ENCODE measurements at places on chromosomes 11 and 22.

- DNase-seq: no peak
Measured at GRCh38 chr11:88655196-88655595, 317.7 kb upstream of the CTSC start.

- no peak for DNase-seq
Measured at GRCh38 chr11:116207019-116207418, 565.8 kb downstream of the BUD13 start.

DNA sequence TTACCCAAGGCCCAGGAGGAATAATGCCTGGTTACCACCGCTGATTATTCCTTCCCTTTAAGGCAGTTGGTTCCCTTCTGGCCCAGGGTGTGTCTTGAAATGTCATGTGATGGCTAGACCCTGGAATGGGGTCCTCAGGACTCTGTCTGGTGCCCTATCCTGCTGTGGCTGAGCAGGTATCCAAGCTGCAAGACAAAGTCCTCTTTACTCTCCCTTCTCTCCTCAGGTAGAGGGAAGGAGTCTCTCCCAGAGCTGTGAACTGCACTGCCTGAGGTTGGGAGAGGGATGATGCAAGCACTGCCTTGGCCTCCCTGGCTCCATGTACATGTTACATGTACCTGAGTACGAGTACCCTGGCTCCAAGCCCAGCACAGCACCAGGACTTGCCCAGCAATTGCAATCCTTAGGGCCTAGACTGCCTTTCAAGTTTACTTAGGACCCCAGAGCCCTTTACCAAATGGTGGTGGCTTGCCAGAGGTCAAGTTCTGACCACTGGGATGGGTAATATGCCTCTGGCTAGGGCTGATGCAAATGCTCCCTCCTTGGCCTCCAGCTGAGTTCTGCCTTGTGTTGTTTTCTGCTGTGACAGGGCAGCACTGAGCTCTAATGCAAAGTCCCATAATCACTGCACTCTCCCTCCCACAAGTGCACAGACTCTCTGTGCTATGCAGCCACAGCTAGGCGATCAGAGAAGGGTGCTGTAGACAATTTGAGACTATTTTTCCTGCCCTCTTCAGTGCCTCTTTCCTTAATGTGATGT lies 20.7 kb upstream of the AQP11 start:
- DNase-seq: no peak

DNA sequence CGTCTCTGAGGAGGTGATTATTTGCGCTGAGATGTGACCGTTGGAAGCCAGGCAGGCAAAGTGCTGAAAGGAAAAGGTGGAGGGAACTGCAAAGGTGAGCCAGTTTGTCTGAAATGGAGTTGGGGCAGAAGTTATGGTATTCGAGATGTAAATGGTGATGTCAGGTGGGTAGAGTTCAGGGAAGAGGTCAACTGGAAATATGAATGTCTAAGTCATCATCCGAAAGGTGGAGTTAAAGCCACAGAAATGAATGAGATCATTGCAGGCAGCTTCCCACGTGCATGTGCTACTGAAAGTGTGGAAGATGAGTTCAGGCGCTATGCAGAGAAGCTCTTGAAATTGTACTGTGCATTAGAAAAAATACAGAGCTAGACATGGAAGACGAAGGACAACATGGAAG lies 2.2 kb upstream of the BPIFC start:
- no peak for DNase-seq

GRCh38 chr11:134482865-134483264 lies 70.8 kb upstream of the B3GAT1 start:
- no peak for DNase-seq

DNA sequence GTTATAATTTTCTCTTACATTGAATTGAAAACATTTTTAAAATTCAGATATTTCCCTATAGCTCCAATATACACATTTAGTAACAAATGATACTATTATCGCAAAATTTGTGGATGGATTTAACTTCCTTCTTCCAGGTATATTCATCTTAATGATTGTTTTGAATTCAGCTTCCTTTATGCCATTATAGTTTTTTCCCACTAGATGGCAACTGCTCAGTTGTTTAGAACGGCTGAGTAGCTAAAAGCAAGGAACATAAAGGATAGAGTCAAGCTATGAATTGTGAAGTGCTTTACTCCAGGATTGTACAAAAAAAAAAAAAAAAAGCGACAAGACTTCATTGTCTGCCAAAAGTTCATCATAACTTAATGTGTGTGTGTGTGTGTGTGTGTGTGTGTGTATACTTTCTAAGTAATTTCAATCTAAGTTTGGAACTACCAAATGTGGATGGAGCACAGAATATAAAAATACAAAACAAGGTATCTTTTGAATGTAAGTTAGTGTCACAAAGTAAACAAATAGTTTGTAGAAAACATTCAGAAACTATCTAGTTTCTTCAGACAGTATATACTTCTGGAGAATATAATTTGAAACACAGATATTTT lies 846.4 kb downstream of the DLG2 start:
- DNase-seq: no peak

DNA sequence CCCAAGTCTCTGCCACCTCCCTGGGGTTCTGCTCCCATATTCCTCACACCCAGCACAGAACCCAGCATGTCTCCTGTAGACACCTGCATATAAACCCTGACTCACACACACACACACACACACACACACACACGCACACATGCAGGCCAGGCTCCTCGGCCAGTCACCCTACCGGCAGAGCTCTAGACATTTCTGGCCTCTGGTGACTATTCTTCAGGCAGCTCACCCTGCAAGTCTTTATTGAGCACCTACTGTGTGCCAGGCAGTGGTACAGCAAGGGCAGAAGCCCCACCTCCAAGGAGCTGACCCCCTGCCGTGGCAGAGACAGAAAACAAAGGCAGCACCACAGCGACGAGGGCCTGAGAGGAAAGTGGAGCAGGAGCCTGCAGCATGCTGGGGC lies 50.3 kb downstream of the CDKN1C start:
- DNase-seq: no peak

DNA sequence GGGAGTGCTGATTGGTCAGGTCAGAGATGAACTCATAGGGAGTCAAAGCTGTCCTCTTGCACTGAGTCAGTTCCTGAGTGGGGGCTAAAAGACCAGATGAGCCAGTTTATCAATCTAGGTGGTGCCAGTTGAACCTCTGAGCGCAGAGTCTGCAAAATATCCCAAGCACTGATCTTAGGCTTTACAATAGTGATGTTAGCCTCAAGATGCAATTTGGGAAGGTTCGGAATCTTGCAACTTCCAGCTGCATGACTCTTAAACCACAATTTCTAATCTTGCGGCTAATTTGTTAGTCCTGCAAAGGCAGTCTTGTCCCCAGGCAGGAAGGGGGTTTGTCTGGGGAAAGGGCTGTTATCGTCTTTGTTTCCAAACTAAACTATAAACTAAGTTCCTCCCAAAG lies 92.3 kb upstream of the PARVA start:
- DNase-seq: no peak

DNA sequence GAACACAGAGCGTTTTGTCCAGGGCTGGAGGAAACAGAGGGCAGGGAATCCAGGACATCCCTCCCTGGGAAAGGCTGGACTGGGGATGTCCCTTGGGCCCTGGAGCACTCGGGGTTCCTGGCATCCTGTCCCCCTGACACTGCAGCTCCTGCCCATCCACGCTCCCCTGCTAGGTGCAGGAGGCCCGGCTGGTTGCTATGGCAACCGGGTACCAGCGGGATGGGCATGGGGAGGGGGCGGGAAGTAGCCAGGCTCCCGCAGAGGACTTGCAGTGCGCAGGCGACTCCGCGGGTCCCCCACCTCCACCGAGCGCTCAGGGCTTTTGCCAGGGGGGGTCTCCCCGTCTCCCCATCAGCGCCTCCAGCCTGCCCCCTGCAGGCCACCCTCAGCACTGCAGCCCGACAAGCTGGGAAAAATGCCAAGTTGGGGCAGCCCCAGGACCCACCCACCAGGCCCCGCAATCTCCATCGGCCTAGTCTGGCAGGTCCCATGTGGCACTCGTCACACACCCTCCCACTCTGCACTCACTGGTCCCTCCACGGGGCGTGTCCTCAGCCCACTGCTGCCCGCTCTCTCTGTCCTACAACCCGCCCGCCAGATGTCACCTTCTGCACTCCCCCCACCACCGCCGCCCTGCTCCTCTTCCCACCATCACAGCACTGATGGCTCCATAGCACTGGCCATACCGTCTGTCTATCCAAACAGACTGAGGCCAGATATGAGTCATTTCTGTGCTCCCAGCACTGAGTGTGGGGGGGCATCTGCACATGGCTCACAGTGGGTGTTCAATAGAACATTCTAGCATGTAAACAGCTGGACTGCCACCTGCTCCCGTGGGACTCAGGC lies 31.5 kb downstream of the KIAA0930 start:
- DNase-seq: no peak

GRCh38 chr22:48795664-48796063 lies 1032.0 kb downstream of the BRD1 start:
- DNase-seq: no peak

- no peak for DNase-seq
Measured at GRCh38 chr11:98040061-98040808, 980.5 kb upstream of the CNTN5 start.

GRCh38 chr22:48639021-48639795 lies 1188.5 kb downstream of the BRD1 start:
- DNase-seq: no peak

- DNase-seq: no peak
Measured at GRCh38 chr11:96309016-96309642, 33.9 kb downstream of the MAML2 start.

DNA sequence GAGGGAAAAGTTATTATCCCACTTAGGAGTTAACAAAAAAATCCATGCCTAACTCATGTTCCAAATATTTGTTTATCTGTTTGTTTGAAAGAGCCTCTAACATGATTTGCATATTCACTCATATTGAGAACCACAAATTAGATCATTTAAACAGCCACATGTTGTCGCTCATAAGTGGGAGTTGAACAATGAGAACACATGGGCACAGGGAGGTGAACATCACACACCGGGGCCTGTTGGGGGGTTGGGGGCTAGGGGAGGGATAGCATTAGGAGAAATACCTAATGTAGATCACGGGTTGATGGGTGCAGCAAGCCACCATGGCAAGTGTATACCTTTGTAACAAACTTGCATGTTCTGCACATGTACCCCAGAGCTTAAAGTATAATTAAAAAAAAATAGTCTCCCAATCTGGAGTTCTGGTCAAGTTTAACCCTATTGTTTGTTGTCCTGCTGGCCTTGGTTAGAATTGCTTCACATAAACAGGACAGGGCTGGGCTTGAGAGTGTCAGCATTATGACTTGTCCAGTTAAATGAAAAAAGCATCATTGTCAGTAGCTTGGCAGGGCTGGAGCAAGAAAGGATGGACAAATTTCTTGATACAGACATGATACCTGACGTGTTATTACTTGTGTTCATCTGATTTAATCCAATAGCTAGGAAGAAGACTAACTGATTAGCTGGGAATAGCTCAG lies 57.8 kb upstream of the PSMA1 start:
- no peak for DNase-seq

DNA sequence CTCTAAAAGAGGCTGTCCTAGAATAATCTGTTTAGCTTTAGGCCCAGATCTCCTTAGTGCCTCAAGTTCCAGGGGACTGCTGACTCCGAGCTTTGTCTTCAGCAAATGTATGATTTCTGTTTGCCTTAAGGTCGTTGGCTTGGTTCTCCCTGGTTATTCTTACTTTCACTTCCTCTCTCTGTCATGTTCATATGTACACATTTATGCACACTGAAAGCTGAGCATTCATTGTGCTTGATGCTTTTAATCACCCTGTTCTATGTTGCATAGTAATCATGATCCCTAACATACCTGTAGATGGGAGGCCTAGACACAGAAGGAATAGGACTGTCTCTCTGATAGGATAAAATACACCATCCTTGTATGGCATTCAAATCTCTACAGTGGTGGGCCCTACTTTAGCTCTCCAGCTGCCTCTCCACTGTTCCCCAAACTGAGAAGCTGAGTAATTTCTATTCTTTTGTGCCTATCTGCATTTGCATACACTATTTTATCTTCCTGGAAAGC lies 7.2 kb downstream of the PPFIBP2 start:
- DNase-seq: no peak

- no peak for DNase-seq
Measured at GRCh38 chr11:66310324-66310723, 6.5 kb downstream of the CD248 start.

GRCh38 chr11:17574141-17575091 lies 27.4 kb downstream of the OTOG start:
- DNase-seq: no peak

- no peak for DNase-seq
Measured at GRCh38 chr11:131659931-131660330, 289.5 kb downstream of the NTM start.

- no peak for DNase-seq
Measured at GRCh38 chr11:94060401-94060800, 39.2 kb downstream of the HEPHL1 start.

- no peak for DNase-seq
Measured at GRCh38 chr11:96012086-96012824, 88.3 kb upstream of the MTMR2 start.

- no peak for DNase-seq
Measured at GRCh38 chr22:30307041-30307574, 17.8 kb upstream of the CASTOR1 start.

GRCh38 chr11:69981119-69981784 lies 96.9 kb upstream of the ANO1 start:
- no peak for DNase-seq

- DNase-seq: no peak
Measured at GRCh38 chr11:118939953-118940598, 14.3 kb upstream of the BCL9L start.

GRCh38 chr22:32882774-32883530 lies 81.4 kb downstream of the TIMP3 start:
- no peak for DNase-seq

DNA sequence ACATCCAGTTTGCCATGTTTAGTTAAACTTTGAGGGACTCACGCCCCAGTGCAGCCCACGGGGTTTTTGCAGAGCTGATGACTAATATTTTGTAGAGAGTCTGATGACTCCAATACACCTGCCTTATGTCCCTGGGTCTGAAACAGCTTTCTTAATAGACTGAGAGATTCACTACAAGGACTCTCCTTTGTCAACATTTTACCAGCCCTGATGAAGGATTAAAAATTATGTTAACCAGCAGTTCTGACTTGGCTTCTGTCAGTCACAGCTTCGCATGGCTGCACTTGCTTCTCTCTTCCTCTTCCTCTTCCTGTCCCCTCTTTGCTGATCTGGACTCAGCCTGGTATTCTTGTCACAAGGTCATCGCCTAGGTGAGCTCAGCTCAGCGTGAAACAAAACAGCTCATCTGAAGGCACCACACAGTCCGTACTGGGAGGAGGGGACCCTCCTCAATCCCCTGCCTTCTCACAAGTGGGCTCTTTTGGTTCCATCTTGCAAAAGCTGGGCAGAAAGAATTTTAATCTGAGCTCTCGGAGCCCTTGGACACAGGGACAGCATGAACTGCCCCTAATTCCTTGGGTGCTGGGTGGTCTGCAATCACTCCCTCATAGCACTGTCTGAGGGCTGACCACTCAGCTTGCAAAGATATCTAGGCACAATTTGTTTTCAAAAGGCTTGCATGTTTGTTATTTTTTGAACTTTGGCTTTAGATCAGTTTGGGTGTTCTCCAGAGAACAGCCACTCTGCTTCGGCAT lies 38.1 kb upstream of the POU2AF1 start:
- DNase-seq: no peak

- no peak for DNase-seq
Measured at GRCh38 chr22:27668828-27669797, 132.4 kb downstream of the MN1 start.
